ENCODE measurements at places on chromosomes 1 and 21.

DNA sequence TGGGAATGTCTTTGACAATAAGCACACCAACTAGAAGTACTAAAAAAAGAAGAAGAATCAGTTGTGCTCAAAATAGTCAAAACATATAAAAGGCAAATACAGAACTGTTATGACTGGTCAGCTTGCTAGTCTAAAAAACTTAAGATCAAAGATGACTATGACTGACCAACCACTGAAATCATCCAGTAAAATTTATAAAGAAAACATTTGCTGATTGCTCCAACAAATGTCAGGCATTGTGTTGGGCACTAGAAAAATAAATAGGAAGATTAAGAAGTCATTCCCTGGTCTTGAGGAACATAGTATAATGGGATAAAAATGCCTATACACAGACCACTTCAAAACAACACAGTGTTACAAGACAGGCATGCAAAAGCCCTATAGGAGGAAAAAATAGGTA is 9.3 kb upstream of the ANGPTL3 start:
- DNase-seq: no peak

DNA sequence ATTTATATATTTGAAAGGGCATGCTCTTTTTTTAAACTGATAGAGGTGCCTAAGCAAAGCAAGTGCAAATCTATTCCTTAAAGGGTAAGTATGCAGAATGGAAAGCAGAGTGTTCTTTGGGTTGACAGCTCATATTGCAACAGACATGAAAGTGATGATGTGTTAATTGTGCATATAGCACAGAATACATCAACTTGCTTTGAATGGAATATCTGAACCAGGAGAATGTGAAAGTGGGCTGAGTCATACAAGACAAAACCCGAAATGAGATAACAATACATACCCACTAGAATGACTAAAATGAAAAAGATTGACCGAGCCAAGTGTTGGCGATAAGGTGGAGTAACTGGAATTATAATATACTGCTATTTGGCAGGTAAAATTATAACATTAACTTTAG is 4.3 kb downstream of the CR1 start:
- DNase-seq: no peak

GRCh38 chr1:50348449-50349241 is 74.6 kb downstream of the DMRTA2 start:
- peak; percentile 69 for DNase-seq

DNA sequence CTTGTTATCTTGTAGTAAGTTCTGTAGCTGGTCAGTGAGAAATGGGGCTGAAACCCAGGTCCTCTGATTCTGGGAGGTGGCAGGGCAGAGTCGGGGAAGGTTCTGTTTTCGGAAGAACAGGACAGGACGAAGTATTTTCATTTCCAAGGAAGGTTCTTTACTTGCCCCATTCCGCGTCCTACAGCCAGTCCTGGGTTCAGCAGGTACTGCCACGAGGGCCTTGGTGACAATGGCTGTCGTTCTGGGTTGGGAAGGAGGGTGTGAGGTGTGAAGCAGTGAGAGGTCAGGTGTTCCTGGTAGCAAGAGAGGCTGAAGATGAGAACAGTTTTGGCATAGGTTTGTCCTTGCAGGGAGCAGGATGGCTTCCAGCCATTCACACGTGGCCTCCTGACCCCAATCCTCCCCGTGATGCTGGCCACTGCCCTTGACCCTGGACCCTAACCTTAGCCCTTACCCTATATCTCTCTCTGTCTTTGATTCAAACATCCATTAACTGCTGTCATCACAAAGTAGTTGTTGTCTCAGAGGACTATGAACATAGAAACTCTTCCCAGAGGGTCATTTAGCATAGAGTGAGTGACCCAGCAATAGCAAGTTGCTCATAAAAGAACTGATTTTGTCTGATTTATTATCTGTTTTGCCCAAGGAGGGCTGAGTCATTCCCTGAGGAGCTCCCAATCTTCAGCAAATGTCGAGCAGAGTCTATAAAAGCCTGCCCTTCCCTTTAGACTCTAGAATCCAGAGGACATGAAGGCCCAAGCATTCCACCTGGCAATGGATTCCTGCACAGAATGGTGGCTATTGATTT is 25.0 kb downstream of the VASH2 start:
- DNase-seq: no peak

GRCh38 chr1:6960860-6961259 is 175.6 kb downstream of the CAMTA1 start:
- no peak for DNase-seq

Measured in muscle of arm (tissue), 14 donors.